Activated naive CD4-positive, alpha-beta T cell treated with anti-CD3 and anti-CD28 coated beads for 36 hours (primary cell): ENCODE measurements at places on chromosomes 2 and 18.

DNA sequence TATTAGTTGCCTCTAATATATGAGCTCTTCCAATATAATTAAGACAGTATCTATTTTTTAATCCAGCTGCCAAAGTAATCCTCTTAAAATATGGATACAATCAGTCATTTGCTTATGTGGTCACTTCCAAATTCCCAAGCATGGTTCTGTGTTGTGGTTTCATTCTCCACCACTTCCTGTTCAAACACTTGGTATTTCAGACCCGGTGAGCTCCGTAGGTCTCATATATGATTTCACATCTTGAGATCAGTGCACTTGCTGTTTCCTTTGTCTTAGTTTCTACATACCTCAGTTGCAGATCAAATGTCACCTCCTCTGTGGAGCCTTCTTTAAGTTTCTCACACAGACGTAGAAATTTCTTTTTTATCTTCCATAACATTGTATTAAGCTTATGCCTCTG, 254.2 kb downstream of the KCNS3 start:
- H3K4me1 ChIP-seq: no peaks in the 10 kb centered on the region
- H3K27ac ChIP-seq: no peak overlapping the region
- no peaks in the 10 kb centered on the region for H3K36me3 ChIP-seq
- H3K4me3 ChIP-seq: no peak overlapping the region
- no peak for DNase-seq

DNA sequence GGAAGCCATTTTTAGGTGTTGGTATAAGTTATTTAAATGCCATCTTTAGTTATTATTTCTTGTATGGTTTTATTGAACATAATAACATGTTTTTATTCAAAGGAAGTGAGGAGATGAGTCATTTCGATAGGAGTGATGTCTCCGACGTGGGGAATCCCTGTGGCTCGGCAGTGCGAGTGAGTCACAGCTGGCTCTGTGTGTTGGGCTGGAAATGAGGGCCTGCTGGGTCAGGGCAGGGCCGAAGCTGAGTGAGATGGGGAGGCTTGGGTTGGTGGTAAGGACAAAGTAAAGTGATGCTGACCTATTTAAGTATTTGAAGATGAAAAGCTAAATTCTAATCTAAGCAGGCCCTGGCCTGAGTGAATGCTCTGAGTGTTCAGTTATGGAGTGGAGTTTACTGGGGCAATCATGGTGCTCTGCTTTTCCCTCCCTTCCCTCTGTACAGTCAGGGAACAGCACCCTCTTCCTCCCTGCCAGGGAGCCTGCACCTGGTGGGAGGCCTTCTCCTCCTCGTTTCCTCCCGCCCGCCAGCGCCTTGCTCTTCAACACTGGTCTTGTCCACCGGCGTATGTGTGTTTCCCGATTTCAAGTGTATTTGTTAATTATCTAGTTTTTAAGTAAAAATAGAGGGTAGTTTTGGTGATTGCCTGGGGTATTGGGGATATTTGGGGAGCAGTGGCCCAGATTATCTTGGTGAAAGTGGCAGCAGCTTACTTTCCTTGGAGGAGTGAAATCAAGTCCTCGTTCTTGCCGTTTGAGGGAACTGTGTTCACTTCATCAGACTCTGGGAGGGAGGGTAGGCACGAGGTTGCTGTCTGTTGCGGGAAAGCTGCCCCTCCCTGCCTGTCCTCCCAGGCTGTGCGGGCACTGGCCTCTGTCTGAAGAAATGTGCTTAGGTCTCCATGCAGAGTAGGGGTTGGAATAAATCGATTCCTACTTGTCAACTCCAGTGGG, 157.0 kb downstream of the LDLRAD4 start:
- peaks cover 81% of the 10 kb centered on the region for H3K4me1 ChIP-seq
- DNase-seq: peak; percentile 93
- H3K27me3 ChIP-seq: no peaks in the 10 kb centered on the region
- peak overlapping the region; percentile 86 for H3K27ac ChIP-seq
- H3K36me3 ChIP-seq: no peaks in the 10 kb centered on the region
- H3K4me3 ChIP-seq: peak overlapping the region; percentile 32

DNA sequence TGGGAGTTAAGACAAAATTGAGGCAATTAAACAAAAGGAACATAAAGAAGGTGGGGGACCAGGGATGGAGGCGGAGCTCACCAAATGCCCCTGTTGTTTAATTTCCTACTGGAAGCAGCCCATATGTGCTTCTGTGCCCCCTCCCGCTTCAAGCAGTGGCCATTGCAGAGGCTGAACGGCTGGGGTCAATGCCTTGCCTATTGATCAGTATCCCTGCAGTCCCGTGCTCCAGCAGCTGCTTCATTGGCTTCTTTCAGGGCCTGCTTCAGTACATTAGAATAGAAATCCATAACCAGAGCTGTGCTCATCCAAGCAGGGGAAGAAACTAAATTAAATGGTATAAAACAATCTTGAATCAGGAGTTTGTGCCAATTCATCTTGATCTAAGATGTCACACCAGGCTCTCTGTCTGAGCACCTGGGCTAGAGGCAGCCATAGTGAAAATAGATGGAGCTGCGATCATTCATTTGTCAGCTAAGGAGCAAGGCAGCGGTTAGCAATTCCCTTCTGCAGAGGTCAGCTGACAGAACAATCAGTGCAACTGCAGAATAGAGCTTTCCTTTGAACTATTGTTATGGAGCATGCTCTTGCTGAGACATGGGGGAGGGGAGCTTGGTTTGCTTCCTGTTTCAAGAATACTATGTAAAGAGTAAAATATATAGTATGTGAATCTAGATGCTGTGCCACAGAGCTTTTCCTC, 222.4 kb downstream of the WDR7 start:
- no peak overlapping the region for H3K27ac ChIP-seq
- no peak overlapping the region for H3K4me3 ChIP-seq
- no peaks in the 10 kb centered on the region for H3K27me3 ChIP-seq

DNA sequence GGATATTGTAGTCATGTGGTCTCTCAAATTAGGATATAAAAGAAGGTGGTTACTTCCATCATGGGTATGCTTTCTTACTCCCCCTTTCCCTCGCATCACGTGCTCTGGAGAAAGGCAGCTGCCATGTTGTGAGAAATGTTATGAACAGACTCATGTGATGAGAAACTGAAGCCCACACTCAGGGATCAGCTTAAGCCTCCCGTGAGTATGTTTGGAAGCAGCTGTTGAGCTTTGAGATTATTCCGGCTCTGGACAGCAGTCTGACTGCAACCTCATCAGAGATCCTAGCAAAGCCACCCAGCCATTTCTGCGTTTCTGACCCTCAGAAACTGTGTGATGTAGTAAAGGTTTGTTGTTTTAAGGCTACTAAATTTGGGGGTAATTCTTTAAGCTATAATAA, 700.1 kb downstream of the ADCYAP1 start:
- DNase-seq: no peak
- H3K4me3 ChIP-seq: no peak overlapping the region
- H3K27ac ChIP-seq: no peak overlapping the region

DNA sequence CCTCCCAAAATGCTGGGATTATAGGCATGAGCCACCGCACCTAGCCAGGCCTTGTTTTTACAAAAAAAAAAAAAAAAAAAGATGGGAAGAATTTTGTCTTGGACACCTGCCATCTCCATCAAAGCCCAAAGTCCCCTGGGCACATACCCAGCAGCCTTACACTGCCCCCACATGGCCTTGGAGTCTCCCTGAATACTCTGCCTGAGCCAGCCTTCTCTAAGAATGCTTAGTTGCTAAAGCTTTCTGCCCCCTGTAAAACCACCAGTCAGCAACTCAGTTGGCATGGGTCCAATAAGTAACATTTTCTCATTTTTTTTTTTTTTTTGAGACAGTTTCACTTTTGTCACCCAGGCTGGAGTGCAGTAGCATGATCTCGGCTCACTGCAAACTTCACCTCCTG, 40.6 kb downstream of the SPC25 start:
- no peak overlapping the region for H3K27ac ChIP-seq
- no peak overlapping the region for H3K4me3 ChIP-seq
- peak; percentile 14 for DNase-seq
- H3K36me3 ChIP-seq: peaks cover 9% of the 10 kb centered on the region
